Astrocyte of the spinal cord (primary cell): ENCODE measurements at places on chromosomes 7 and 10.

- DNase-seq, result no peak
Measured at GRCh38 chr7:64876792-64877713, 26.0 kb upstream of the ZNF273 start.

GRCh38 chr10:95896071-95896850, 11.5 kb upstream of the CC2D2B start:
- no peak for DNase-seq

DNA sequence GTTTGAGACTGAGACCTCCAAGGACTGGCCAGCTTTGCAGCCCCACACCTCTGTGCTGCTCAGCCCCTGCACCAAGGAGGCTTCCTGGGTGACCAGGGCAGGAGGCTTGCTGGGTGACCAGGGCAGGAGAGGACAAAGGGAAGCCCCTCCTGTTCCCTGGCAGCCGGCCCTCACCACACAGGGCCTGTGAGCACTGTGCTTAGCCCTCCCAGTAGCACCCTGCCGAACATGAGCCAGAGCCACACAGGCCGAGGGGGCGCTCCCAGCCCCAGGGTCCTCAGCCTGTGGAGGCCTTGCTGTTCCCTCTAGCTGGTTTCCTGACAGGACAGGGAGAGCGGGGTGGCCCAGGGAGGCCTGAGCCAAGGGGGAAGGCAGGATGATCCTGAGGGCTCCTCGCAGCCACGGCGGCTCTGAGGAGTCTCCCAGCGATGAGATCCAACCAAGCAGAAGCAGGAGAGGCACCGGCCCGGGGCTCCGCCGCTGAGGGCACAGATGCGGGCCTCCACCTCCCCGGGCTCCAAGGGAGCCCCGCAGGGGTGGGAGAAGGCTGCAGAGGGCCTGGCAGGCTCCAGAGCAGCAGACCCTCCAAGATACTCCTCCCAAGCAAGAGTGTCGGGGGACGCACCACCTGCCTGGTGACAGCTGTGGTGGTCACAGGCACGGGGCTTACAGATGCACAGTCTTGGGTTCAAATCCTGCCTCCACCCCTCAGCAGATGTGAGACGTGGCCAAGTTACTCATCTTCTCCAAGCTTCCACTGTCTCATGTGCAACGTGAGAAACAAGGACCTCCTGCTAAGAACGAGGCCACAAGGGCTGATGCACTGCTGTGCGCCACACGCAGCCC, 22.5 kb downstream of the WDR86 start:
- DNase-seq, result no peak

DNA sequence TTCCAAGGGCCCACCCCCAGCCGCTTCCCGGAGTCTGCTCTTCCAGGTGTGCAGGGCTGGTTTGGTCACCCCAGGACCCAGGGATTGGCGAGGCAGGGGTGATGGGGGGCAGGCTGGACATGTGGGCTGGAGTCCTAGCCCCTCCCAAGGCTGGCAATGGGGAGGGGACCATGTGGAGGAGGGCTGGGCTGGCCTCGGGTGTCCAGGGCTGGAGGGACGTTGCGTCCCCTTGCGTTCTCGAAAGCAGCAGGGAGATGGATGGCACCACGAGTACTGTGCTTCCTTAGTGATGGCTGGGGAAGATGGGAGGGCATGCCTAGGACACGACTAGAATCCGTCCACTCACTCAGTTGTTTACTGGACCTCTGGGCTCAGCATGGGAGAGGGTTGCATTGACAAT, 532.5 kb upstream of the FOXK1 start:
- DNase-seq, result no peak

DNA sequence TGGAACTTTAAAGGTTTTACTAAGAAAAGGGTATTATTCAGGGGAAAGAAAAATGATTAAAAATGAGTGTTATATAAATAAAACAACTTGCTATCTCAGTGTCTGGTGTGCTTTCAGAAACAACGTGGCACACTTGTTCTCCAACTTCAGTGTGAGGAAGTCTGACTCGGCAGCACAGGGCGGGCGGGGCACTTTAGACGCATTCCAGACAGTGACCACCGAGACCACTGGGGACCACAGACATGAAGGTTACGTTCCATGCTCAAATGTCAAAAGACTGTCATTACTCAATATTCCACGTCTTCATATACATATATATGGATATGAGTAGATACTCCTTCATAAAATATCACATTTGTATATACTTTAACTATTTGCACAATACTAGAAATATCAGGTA, 87.0 kb downstream of the LARP4B start:
- DNase-seq, result peak; percentile 32

DNA sequence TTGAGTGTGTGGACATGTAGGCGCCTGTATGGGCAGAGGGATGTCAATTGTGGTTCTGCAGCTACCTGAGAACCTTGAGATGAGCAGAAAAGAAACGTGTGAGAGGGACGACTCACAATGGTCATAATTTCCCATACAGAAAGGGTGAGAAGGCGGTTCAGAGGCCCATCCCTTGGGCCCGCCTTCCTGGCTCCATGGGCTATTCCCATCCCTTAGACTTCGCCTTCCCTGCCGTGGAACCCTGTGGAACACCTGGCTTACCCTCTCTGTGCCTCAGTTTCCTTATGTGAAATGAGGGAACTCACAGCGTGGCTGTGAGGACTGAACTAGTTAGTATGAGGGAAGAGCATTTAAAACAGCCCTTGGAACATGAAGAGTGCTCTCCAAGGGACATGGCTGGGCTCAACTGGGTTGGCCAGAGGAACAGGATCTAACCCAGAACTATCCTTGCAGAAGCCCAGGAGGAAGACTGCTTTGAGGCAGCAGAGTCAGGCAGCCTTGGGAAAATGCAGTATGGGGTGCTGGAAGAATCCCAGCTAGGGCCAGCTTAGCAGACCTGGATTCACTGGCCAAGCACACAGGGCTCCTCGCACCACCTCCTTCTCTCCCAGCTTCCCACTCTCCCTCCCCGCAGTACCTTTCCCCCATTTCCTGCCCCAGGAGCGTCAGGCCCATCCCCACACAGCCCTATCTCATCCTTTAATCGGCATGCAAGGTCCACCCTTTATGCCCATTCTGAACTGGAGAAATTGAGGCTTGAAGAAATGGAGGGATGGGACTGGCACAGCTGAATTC, 11.1 kb upstream of the ZMIZ1 start:
- DNase-seq, result no peak

GRCh38 chr10:14669576-14669975, 105.1 kb downstream of the FAM107B start:
- no peak for DNase-seq

GRCh38 chr7:37674531-37674930, 9.0 kb upstream of the GPR141 start:
- no peak for DNase-seq

DNA sequence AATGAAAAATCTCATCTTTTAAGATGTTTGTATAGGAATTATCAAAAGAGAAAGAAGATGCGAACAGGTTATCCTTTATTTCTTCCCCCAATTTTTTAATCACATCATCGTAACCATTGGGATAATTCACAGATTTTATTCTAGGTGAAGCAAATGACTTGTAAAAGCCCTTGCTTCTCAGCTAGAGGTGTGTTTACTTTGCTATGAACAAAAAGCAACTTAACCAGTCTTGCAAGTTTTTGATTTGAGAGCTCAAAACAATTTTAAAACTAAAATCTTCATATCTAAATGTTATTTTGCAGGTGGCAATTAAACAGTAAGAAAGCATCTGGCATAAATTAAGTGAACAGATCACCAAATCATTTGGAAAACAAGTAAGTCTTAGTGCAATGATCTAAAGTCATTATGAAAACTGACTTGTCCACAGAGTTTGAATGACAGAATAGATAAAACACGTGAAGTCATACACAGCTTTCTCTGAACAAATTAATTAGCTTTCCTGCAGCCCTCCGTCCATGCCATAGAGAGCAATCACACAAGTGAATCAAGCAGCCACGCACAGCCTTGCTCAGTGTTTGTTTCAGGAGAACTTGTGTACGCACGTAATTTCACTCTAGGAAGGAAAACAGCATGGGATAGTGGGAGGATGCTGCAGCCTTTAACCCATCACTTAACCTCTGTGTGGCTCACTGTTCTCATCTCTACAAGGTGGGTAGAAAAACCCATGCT, 85.0 kb upstream of the ZNF800 start:
- DNase-seq, result no peak

DNA sequence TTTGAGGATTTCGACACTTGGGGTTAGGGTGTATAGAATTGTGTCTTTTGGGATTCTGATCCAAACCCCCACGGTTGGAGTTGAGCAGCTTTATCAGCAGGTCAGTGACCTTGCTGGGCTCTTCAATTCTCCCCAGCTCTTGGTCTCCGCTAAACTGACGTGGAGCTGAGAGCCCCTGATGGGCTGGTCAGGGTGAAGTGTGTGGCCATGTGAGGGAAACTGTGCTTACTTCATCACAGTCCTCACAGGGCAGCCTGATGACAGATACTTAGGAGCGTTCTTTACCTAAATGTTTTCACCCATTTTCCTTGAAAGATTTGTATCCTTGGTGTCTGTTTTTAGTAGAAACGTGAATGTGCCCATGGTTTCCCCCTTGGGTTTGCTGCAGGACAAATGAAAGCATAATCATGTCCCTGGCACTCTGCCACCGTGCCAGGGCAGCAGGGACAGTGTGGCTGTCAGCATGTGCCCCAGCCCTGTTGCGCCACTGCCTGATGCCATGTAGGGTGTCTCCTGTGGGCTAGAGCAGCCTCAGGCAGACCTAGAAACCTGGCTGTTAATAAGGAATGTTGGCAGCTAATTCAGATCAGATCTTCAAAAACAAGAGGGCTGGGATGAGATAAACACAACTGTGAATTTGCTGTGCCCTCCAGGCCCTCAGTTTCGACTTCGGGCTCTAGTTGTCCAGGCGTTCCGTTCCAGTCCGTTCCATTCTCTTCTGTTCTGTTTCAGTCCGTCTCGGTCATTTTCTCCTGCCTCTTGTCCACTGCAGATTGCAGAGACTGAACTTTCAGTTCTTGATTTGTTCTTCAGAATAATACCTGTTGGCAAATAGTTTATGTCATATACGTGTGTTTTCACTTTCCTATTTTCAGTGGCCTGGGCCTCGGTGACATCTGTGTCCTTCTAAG, 96.8 kb downstream of the TRRAP start:
- DNase-seq, result no peak

GRCh38 chr7:101898106-101898505, 80.7 kb downstream of the CUX1 start:
- no peak for DNase-seq

DNA sequence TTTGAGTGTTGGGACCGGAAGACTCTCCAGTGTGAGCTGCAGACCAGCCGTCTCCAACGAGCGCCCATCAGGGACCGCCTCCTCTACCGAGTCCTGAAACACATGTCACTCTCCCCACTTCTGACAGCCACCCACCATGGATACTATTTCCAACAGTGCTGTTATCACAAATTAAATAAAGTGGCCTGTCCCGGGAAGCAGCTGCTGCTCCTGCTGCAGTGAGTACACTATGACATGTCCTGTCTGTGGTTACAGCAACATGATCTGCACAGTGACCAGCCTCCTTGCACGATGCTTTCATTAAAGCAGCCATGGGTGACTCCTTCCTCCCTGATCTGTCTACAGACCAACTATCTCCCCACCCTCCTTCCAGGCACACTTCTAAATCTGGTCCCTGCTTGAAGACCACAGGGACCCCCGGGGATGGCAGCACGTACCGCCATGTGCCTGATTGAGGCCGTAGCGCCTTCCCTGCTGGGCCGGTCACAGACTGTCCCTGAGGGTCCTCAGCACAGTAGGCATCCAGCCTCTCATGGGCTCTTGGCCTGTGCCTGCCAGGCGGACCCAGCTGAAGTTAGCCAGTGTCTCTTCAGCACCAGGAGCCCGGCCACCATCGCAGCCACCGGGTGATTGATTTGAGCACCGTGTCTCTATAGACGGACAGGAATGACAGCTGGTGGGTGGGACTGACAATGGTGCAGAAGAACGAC, 58.8 kb downstream of the TCERG1L start:
- no peak for DNase-seq

GRCh38 chr7:91294639-91295220, 30.5 kb downstream of the FZD1 start:
- no peak for DNase-seq

- peak; percentile 39 for DNase-seq
Measured at GRCh38 chr10:34814223-34814912, 728 bp downstream of the PARD3 start.
